ENCODE measurements at places on chromosomes 1 and 21.

GRCh38 chr1:32388641-32389040 is 5.6 kb downstream of the BSDC1 start:
- DNase-seq: no peak

DNA sequence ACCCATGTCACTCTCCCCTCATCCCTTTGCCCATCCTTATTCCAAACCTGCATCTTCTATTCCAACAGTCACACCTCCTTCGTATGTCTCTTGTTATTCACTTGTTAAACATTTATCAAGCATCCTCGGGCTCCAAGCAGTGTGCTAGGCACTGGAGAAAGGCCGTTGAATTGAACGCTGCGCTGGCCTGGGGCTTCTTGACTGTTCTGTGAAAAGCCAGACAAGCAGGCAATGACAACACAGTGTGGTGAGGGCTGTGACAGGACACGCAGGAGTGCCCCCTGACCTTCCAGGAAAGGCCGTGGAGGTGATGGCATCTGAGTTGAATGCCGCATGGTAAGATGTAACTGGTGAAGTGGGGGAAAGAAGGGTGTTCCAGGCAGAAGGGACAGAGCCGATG is 19.2 kb downstream of the ETV3 start:
- no peak for DNase-seq

DNA sequence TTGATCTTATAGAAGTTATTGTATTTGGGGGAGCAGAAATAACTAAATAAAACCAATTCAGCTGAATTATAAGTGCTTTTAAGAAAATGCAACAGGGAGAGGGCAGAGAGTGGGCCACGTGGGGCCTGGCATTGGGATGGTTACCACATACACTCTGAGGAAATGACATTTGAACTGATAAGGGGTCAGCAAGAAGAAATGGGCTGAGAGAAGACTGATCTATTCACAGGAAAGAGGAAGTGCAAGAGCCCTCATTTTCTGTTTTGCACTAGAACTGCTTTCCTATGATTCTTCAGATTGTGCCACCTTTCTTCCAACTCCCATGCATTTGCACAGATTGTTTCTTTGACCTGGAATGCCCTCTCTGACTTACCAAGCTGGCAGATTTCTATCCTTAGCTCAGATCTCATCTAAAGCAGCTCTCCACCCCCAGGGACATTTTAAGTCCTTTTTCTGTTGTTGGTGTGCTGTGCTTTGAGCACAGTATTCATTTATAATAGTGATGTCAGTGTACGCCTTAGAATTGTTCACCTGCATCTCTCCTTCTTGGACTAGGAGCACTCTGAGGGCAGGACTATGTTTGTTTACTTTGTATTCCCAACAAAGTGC is 115.9 kb downstream of the FGGY start:
- DNase-seq: peak; percentile 74

- peak; percentile 67 for DNase-seq
Measured at GRCh38 chr1:8629241-8630091, 188.0 kb downstream of the RERE start.

- DNase-seq: no peak
Measured at GRCh38 chr21:45570826-45571601, 28.8 kb upstream of the SLC19A1 start.

DNA sequence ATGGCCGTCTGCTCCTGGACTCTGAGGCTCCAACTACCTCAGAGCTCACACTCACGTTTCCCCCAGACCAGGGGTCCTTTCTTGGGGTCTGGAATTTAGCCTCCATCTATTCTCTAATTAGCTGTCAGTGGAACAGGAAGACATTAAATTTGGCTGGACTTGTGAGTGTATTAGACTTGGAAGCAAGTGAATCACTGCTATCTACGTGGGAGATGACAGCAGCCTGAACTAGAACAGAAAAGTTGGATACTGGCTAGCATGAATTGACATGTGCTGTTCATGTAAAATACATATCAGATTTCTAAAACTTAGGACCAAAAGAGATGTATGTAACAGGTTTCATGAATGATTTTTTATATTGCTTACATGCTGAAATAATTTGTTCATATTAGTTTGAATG is 28.0 kb downstream of the TAF5L start:
- no peak for DNase-seq

GRCh38 chr1:55288245-55288644 is 73.1 kb upstream of the USP24 start:
- no peak for DNase-seq

DNA sequence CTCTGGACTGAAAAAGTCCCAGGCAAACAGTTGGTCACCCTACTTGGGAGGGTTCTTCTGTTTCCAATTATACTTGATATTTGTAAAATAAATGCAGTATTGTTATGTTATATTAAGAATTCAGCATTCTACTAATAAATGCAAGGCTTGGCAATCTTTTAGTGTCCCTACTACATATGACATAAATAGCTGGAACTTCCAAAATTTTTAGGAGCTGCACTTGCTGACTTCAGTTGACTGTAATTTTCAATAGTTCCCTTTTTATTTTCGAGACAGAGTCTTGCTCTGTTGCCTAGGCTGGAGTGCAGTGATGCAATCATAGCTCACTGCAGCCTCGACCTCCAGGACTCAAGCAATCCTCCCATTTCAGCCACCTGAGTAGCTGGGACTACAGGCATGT is 20.0 kb downstream of the FOXD3 start:
- DNase-seq: no peak

DNA sequence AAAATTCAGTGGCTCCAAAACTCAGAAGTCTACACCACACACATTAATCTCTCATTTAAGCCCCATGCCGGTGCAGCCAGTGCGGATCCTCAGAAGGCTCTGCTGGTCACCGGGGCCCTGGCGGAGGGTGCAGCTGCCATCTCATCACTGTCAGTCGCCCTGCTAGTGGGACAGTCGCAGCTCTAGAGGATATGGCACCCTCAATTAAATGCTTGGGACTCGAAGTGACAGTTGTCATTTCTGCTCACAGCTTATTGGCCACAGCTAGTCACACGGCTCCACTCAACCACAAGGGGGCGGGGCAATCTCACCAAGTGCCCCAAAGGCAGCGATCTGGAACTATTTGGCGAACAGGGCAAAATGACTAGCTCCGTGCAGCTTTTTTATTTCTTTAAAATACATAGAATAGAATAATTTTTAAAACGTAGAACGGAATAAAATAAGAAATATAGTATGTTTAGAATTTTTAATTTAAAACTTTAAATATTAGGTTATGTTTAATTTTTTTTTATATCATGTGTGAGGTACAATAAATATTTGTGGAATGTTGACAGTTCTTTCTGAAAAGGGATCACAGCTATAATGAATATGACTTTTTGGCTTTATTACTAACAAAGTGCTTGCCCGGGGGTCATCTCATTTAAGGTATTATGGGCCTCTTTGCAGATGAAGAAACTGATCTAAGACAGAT is 8.0 kb upstream of the MAN1C1 start:
- peak; percentile 85 for DNase-seq

DNA sequence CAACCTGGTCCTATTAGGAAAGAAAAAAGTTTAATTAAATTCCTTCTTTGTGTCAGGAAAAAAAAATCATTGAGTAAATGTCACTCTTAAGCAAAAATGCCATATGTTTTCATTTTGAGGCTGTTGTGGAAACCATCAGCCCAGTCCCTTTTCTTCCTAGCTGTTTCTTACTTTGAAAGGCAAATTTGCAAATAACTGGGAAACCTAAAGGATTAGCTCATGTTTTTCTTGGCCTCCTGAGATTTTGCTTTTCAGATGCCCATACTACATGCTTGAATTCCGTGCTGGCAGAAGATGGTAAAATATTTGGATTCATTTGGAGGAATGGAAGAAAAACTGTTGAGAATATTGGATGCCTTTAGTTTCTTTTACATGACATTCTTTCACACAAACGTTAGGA is 182.1 kb upstream of the ADAMTS5 start:
- no peak for DNase-seq

GRCh38 chr1:176073524-176074157 is 133.4 kb downstream of the COP1 start:
- DNase-seq: peak; percentile 65

GRCh38 chr1:231523816-231524215 is 4.7 kb upstream of the TSNAX start:
- peak; percentile 61 for DNase-seq

- DNase-seq: no peak
Measured at GRCh38 chr1:167748906-167749305, 27.1 kb downstream of the MPZL1 start.

- no peak for DNase-seq
Measured at GRCh38 chr1:53588053-53588779, 129.0 kb downstream of the DMRTB1 start.

GRCh38 chr1:111887875-111888274 is 101.6 kb downstream of the KCND3 start:
- DNase-seq: no peak

- peak; percentile 72 for DNase-seq
Measured at GRCh38 chr1:243471754-243472745, 216.2 kb downstream of the SDCCAG8 start.

DNA sequence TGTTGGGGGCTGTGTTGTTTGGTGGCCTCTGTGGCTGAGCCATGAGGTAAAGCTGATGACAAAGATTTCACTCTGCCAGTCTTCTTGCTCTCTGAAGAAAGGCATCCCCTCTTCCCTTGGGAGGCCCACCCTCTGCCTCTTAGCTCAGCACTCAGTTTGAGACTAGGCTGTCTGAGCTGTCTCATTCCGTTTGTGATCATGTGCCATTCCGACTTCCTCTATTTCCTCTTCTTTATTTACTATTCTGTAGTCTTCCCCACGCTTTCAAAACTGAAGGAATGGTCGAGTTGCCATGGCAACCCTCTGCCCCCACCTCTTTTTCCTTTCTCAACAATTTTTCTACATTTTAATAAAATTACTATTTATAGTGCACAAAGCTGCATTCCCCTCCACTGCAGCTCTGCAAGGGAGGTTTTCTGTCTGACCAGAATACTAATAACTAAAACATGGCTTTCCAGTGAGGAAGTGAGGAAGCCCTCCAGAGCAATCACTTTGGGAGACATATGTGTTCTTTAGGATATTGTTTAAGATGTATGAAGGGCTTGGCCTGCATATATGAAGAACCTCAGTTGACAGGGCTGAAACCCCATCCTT is 30.8 kb downstream of the KCNA3 start:
- DNase-seq: peak; percentile 81

DNA sequence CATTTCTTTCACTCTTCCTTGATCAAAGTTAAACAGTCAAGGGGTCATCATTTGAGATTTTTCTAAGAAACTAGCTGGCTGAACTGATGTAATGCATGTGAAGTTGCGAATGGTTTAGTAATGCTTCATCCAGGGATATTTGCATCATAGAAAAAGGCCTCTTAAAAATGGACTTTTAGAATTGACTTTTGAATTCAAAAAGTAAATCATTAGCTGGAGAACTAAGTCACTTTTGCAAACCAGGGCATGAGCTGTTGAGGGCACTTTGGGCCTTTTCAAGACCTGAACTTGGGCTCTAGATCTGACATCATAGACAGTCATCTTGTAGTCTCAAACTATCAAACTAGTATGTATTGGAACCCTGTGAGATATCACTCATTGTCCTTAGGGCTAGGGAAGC is 85.0 kb downstream of the GRIK1 start:
- DNase-seq: no peak

DNA sequence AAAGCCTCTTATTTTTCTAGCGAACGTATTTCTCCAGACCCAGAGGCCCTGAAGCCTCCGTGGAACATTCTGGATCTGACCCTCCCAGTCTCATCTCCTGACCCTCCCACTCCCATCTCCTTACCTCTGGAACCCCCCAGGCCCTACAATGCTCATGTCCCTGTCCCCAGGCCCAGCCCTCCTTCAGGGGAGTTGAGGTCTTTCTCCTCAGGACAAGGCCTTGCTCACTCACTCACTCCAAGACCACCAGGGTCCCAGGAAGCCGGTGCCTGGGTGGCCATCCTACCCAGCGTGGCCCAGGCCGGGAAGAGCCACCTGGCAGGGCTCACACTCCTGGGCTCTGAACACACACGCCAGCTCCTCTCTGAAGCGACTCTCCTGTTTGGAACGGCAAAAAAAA is 68.7 kb downstream of the ALPL start:
- no peak for DNase-seq

GRCh38 chr1:66248746-66249145 is 285.2 kb upstream of the SGIP1 start:
- DNase-seq: peak; percentile 47

DNA sequence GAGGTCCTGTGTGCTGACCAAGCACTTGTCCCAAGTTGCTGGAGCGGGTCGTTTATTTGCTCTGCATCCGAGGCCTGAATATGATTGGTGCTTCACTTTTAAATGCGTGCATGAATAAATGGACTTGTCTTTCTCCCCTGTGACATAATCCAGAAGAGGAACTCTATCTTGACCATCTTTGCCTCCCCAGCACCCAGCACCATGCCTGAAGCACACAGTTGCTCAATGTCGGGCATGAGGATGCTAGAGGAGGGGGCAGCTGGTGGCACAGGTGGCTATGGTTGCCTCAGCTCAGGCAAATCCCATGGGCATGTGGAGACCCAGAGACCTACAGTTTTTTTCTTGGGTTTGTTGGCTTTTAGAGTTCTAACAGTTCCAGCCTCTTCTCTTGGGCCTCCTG is 142.6 kb downstream of the KAZN start:
- peak; percentile 38 for DNase-seq
